ENCODE measurements at places on chromosomes 1 and 21. TPM values are rescaled to one million over a fixed set of nuclear protein-coding genes. Genes with fewer than 3 reads are reported as not detected.

DNA sequence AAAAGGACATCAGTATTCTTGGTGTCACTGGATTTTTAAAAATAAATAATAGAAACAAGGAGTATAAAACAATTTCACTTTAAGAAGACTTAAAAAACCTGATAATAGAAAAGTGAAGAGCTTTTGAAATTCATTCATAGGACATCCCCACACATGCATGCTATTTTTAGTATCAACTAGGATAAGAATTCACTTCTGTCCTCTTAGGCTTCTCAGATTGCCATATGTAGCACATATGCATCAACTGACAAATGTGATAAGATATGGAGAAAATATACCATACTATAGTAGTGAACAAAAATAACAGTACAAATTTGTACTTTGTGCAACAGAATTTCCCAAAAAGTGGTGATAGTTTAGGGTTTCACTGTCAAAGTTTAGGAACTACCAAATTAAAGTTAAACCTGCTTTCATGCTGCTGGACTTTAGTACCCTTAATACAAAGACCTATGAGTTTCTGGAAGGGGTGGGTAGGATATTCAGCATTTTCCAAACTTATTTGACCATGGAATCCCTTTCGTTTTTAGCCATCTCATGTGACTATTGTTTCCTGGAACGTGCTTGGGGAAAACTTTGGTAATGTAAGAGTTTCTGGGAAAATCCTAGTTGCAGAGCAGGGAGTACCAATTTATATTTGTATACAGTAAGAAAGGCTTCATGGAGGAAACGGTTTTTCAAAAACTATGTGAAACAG is 19.8 kb downstream of the RPRD2 start:
- no peak for DNase-seq

DNA sequence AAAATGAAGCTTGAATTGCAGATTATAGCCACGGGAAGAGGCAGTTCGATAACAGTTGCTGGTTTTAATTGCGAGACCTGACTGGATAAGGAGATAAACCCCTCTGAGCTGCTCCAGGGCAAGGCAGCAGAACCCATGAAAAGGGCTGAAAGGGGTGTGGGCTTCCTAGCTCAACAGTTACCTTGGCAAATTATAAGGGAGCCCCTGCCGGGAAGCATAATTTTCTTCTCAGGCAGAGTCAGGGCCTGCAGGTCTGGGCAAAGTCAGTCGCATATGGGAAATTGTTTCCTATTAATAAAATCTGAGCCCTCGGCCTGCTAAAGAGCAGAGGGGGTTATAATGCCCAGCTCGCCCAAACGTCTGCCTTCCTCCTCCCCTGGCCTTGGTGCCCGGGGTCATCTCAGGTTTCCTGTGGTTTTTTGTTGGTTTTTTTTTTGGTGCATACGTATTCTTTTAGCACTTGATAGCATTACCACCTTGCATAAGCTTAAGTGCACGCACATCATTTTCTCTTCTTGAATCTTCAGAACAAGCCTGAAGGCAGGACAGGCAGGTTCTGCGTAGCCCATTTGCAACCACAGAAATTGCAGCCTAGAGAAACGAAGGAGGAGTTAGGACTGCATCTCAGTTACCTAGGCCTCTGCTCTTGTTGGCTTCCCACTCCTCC is 33.9 kb upstream of the SELENON start:
- no peak for DNase-seq

GRCh38 chr1:87084244-87084836 is 169.9 kb downstream of the HS2ST1 start:
- DNase-seq: no peak

DNA sequence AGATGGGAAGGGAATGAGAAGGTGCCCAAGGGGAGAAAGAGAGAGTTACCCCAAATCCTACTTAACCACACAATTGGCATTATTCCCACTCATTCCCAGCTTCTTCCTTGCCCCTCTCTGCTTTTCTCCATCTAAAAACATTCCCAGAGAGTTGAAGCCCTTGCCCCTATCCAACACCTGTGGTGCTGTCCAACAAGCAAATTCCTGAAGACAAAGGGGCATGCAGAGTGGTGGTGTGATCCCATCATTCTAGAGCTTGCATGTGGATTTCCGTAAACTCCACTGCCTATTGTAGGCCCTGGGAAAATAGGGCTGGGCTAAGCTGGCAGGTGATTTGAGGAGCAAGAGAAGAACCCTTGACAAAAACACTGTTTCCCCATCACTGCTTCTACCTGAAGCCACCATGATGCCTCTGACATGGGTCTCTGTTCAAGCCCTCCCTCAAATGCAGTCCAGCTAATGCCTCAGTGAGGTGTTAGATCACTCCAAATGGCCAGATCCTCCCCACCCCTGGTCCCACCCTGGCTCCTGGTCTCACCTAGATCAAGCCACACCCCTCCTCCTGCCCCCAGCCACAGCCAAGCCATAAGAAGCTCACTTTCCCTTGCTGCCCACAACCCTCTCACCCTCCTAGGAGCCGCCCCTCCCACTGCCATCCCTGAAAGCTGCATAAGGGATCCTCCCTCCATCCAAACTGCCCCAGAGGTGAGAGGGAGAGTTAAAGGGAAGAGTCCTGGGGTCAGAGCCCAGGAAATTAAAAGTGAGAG is 29.5 kb downstream of the SYT2 start:
- DNase-seq: no peak

- DNase-seq: no peak
Measured at GRCh38 chr1:224061436-224061835, 52.5 kb upstream of the FBXO28 start.

GRCh38 chr21:36109868-36110267 is 25.0 kb upstream of the CBR3 start:
- no peak for DNase-seq

DNA sequence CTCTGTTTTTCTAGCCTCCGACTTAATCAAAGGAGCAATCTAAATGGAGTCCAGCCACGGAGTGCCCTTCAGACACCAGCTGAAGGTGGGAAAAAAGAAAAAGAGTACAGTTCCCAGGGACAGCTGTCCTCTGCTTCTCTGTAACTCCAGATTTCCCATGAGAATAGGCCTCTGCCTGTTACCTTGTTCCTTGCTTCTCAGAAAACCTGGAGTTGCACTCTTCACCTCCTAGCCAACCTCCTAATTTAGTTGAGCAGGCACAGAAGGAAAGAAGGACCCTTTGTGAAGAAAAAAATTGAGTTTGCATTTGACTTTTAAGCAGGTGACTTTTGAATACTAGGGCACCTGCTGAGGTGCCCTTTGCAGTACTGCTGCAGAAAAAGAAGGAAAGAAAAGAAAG is 8.3 kb downstream of the BARHL2 start:
- no peak for DNase-seq

DNA sequence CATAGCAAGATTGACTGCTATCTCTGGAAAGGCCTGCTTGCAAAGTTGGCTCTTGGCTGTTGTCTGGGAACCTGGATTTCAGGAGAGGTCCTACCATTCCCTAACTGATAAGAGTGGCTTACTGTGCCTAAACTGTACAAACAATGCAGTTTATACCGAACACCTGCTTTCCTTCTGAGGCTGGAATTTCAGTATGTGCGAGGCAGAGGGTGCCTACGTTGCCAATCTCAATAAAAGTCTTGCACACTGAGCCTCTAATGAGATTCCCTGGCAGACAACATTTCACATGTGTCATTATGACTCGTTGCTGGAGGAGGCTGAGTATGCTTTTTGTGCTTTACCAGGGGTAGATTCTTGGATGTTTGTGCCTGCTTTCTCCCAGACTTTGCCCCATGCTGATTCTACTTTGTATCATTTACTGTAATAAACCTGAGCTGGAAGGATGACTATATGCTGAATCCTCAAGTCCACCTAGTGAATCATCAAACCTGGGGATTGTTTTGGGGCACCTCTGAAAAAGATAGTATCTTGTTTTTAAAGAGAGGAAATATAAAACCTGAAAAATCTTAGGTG is 58.9 kb upstream of the GNG4 start:
- no peak for DNase-seq

- DNase-seq: no peak
Measured at GRCh38 chr21:35528116-35529042, 479.3 kb upstream of the RUNX1 start.

GRCh38 chr1:15056515-15057285 is 96.8 kb upstream of the TMEM51 start:
- no peak for DNase-seq

DNA sequence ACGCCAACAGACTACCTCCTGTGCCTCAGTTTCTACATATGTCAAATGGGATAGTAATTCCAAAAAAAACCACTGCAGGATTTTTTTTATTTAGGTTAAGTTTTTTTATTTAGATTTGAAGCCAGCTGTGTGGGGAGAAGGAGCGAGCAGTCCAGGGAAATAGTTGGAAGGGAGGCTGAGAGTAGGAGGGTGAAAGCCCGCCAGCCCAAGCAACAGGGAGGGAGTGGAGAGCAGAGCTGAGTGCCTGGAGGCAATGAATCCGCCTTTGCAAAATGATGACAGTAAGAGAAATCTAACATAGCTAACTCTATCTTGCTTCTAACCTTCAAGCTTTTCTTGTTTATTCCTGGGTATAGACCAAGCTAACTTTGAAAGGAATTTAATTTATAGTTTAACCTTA is 15.6 kb upstream of the C1orf198 start:
- DNase-seq: no peak

DNA sequence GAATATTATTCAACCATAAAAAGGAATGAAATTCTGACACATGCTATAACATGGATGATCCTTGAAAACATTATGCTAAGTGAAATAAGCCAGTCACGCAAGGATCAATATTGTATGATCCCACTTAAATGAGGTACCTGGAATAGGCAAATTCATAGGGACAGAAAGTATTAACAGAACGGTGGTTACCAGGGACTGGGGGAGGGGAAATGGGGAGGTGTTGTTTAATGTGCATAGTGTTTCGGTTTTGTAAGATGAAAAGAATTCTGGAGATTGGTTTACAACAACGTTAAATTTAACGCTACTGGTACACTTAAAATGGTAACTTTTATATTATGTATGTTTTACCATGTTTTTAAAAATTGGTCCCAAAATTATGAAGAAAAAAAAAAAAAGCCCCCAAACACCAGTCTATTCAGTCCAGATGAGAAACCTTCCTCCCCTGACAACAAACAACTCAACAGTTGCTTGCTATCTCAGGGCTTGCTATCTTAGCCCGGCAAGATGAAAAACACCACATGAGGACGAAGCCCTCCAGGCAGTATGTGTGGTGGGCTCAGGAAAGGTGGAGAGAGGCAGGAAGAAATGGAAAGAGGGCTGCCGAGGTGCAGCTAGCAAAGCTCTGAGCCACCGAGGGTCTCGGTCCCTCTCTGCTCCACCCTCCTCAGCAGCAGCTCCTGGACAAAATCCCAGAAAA is 8.5 kb downstream of the NUAK2 start:
- no peak for DNase-seq

- no peak for DNase-seq
Measured at GRCh38 chr1:228751360-228752098, 16.2 kb downstream of the RHOU start.

- DNase-seq: peak; percentile 68
Measured at GRCh38 chr1:94819945-94820746, at the start of gene SLC44A3. Gene SLC44A3, plus strand, starts transcription at chr1:94820357. Its CDS starts 95 bp downstream, at chr1:94820452.

- no peak for DNase-seq
Measured at GRCh38 chr1:67629370-67630075, 55.5 kb upstream of the GADD45A start.

Gene CD48
- not detected for total RNA-seq

Gene OLFM3
- 0.23 TPM for total RNA-seq

Gene CERS2
- total RNA-seq: 186 TPM

Gene NRDC
- 135 TPM for total RNA-seq
